ENCODE measurements at places on chromosomes 7 and 10.

- DNase-seq: no peak
Observed at GRCh38 chr10:133260895-133261725, 15.6 kb downstream of the ADAM8 start.

- DNase-seq: no peak
Observed at GRCh38 chr7:75982306-75983064, 11.9 kb downstream of the TMEM120A start.

DNA sequence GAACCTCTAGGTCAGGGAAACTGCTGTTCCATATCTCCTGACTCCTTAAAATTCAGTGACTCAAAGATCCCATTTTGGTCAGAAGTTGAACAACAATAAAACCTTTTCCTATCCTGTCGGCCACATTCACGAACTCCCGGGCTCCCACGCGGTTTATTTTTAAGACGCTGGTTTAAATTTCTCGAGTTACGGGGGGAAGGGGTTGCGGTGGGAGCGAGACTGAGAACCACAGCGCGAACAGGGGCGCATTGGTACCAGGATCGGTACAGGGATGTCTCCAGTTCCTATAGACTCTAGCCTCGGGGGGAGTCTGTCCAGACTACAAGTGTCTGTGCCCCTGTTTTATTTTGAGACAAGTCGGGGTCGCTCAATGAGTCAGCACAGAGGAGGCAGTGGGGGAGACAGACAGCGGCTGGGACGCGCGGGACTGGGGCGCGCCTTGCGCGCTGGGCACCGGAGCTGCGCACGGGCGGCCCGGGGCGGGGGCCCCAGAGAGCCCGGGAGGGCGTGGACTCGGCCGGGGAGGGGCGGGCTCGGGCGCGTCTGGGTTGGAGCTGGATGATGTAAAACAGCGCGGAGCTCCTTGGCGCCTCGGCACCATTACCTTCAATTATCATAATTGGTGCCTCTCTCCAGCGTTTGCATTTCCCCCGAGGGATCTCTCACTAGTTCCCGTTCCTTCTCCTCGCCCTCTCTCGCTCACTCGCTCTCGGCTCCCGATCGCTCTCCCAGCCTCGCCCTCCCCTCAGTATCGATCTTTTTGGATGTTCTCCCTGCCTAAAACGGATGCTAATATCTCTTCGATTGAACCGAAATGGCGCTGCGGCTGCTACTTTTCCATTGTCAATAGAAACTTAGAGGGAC lies 8.7 kb upstream of the BAMBI start:
- no peak for DNase-seq

DNA sequence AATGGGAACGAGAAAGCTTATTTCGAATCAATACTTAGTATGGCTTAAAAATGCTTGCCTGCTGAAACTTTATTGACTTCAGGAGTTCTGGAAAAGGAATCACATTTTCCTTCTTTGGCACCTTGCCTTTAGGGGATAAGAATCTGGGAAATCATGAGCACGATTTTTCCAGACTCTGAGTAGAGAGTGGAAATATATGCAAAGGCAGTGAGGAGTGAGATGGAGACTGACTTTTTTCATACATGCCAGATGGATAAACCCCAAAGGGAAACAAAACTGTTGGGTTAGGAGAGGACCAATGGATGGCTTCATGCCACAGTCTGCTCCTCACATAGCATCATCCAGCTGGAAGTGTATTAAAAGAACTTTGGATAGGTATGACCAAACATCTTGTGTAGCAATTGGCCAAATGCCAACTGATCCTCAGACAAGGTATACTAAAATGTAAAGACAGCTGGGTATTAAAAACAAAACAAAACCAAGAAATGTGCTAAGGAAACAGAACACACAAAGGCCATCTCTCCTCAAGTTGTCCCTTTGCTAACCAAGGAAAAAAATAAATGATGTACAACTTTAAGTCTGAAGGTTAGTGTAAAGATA lies 1.7 kb downstream of the COL28A1 start:
- no peak for DNase-seq

- no peak for DNase-seq
Observed at GRCh38 chr10:132387764-132388210, 9.2 kb upstream of the PWWP2B start.

Data from LNCaP clone FGC (cell line).